ENCODE measurements at places on chromosomes 1 and 21. TPM values are rescaled to one million over a fixed set of nuclear protein-coding genes. Genes with fewer than 3 reads are reported as not detected.

Gene HENMT1
- total RNA-seq = 4.5 TPM

Gene STPG1
- total RNA-seq = 6.7 TPM

Gene MNDA
- total RNA-seq = not detected

Gene TGFBR3
- 3.9 TPM for total RNA-seq

Gene RCSD1
- total RNA-seq = 0.06 TPM

Gene ARHGAP29
- 20.2 TPM for total RNA-seq

Gene LAMB3
- 25.5 TPM for total RNA-seq

Gene CASQ2
- not detected for total RNA-seq

Gene POU3F1
- total RNA-seq = 0.04 TPM

Gene OR14K1
- total RNA-seq = not detected

Gene PLA2G2C
- not detected for total RNA-seq

Gene DMRTA2
- 0.15 TPM for total RNA-seq

Gene CCDC30
- total RNA-seq = 0.80 TPM

Gene OR2W3
- not detected for total RNA-seq

Gene FMOD
- total RNA-seq = 0.09 TPM

Gene LY9
- total RNA-seq = 0.09 TPM

Gene MX2
- total RNA-seq = 0.08 TPM

Gene RASAL2
- 19.2 TPM for total RNA-seq

Gene LMOD1
- not detected for total RNA-seq

Gene OR2L8
- total RNA-seq = not detected

Gene HTR1D
- total RNA-seq = 14.7 TPM

Gene ARHGEF19
- total RNA-seq = 6.6 TPM

Gene CCDC185
- total RNA-seq = 0.05 TPM

Gene GJC2
- total RNA-seq = 0.31 TPM

Gene DCST1
- not detected for total RNA-seq

Gene CLDN14
- total RNA-seq = 0.46 TPM

Gene NPR1
- 1.1 TPM for total RNA-seq

Gene FAM131C
- total RNA-seq = 15.5 TPM
